ENCODE measurements at places on chromosomes 12 and 14. TPM values are rescaled to one million over a fixed set of nuclear protein-coding genes. Genes with fewer than 3 reads are reported as not detected.

SUPT16H gene
- 104 TPM for total RNA-seq

PRR4 gene
- 2.2 TPM for total RNA-seq

DTX3 gene
- 0.78 TPM for total RNA-seq

SLC6A15 gene
- 86.0 TPM for total RNA-seq

OR6C2 gene
- total RNA-seq, result not detected

ADAMTS20 gene
- not detected for total RNA-seq

TAS2R42 gene
- total RNA-seq, result not detected

PRKAG1 gene
- total RNA-seq, result 69.8 TPM

CLEC2A gene
- total RNA-seq, result not detected

REP15 gene
- total RNA-seq, result 6.3 TPM

ADCY6 gene
- total RNA-seq, result 19.8 TPM
